Stomach (tissue), 19 donors: ENCODE measurements at places on chromosomes 1 and 21.

- DNase-seq: no peak
Observed at GRCh38 chr1:66980745-66981367, 56.1 kb downstream of the MIER1 start.

DNA sequence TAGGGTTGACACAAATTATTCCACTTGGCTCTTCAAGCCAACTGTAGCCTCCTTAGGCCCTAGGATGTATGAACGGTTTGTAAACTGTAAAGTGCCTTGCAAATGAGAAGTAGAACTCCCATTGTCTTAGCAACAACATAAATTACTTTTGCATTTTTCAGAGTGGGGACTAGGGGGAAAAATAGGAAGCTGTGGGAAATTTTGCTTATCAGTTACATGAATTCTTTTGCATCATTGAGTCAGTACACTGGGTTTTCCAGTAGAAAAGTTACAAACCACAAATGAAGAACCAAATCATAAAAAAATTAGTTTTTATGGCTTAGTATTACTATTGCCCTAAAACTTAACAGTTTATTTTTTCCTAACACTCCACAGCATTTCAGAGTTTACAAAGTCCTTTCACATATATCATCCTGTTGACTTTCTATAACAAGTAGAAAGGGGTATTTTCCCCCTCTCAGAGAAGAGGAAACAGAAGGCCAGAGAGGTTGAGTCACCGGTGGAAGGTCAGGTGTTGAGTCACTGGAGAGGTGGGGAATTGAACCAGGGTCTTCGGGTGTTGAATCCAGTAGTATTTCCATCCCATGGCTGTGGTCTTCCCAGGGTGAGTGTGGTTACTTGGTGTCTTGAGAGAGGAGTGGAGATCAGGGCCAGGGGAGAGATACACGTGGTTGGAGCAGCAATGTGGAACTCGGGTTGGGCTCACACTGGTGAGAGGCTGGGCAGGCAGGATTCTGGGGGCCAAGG is 71.9 kb upstream of the USP24 start:
- DNase-seq: no peak

DNA sequence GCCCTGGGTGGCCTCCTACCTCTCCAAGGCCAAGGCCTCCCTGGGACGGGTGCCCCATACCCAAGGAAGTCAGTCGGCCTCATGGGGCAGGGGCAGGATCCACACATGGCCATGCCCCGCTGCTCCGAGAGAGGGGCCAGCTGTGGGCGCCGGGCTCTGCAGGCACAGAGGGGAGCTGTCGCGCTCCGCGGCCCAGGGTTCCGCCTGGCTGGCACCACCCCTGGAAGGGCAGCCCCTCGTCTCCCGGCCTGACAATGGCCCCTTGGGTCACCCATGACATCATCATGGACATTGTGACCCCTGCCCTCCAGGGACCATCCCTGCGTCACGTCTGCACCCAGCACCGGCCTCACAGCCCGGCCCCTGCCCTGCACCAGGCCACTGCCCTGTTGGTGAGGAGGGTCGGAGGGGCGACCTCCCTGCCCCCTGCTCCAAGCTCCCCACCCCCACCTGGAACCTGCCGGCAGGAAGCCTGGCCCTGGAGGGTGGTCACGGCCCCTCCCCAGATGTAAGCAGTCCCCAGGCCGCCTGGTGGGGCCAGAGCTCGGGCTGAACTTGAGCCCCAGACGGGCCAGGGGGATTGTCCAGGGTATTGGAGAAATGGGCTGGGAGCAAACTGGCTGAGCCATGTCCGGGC is 5.8 kb downstream of the TTLL10 start:
- DNase-seq: no peak

GRCh38 chr1:51600965-51601364 is 15.9 kb upstream of the OSBPL9 start:
- no peak for DNase-seq

DNA sequence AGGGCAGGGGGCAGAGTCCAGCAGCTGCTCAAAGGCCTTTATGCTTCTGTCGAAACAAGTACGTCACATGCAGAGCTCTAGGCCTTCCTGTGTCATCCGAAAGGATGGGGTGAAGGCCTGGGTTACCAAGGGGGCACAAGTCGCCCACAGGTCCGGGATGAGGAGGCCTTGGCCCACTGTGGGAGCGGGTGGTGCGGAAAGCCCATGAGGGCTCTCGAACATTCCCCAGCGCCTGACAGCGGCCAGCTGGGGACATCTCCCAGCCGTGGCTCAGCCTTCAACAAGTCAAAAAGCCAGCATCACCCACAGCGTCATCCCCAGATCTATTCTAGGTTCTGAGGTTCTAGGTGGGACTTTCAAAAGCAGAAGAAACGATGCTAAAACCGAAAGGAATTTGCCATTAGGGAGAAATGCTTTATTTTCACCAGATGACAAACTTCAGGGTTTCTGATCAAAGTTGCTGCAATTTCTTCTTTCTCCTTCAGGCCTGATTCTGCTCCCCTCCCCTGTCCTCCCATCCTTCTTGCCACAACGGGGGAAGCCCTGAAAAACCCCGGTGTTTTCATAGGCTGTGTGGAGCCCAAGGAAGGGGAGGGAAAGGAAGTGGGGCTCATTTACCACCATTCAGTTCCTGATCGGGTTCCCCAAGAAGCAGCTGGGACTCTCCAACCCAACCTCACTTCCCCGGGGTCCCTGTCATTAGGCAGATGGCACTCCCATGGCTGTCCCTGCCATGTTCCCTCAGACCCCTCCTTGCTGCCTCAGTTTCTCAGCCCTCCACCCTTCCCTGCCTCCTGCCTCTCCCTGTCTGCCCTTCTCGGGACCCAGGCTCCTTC is 17.6 kb downstream of the GPR137B start:
- no peak for DNase-seq

DNA sequence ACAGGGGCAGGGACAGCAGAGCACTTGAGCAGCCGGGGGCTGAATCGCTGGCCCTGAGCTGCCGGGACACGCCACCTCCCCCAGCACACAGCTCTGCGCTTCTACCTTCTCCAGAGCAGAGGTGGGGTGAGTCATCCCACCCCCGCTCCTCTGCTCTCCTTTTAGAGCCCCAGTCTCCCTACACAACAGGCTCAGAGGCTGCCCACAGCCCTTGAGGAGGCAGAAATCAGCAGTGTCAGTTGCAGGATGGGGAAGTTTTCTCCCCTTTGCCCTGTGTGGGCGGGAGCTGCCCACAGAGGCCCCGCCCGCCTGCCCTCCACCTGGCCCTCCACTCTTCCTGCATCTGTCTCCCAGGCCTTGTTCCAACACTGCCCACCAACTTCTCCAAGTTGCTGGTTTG is 94.6 kb downstream of the STUM start:
- no peak for DNase-seq

- no peak for DNase-seq
Observed at GRCh38 chr1:232357416-232357815, 272.5 kb downstream of the SIPA1L2 start.

GRCh38 chr1:6028042-6028850 is 17.4 kb upstream of the KCNAB2 start:
- peak; percentile 43 for DNase-seq

- no peak for DNase-seq
Observed at GRCh38 chr1:97759078-97759477, 161.8 kb downstream of the DPYD start.

DNA sequence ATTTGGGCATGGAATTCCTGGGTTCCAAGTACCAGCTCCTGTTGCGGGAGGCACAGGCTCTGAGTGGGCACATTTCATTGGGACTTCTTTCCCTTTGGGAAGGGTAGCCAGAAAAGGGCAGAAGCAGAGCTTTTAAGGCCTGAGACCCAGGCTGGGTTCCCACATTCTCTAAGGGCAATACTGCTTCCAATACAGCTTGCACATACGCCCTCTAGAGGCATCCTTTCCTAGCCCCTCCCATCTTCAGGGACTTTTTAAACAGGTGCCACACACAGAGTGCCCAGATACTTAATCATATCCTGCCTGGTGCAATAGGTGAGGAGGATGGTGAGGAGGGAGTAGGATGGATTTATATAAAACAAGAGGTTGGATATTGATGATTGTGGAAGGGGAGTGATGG is 5.7 kb downstream of the GPR88 start:
- DNase-seq: peak; percentile 22

- no peak for DNase-seq
Observed at GRCh38 chr1:205991237-205991636, 12.0 kb downstream of the RAB7B start.

DNA sequence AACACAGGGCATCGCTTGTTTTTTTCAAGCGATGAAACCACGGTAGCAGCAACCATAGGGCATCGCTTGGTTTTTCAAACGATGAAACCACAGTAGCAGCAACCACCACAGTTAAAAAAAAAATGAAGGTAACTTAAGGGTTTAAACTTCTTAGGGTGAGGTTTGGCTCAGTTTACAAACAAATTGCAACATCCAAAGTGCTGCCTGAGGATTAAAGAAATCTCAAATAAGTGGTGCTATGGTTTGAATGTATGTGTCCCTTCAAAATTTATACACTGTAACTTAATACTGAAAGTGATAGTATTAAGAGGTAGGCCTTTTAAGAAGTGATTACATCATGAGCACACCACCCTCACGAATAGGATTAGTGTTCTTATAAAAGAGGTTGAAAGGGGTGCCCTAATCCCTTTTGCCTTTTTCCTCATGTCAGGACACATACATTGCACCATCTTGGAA is 6.4 kb upstream of the GBP5 start:
- DNase-seq: no peak

DNA sequence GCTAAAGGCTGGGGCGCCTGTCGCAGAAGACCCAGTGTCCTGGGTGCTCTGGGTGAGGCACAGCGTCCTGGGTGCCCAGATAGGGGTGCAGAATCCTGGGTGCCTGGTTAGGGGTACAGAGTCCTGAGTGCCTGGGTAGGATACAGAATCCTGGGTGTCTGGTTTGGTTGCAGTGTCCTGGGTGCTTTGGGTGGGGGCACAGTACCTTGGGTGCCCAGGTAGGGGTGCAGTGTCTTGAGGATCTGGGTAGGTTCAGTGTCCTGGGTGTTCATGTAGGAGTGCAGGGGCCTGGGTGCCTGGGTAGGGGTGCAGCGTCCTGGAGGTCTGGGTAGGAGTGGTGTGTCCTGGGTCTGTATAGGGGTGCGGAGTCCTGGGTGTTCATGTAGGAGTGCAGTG is 178.7 kb downstream of the CAMTA1 start:
- DNase-seq: no peak

GRCh38 chr1:216904471-216904870 is 181.2 kb upstream of the ESRRG start:
- no peak for DNase-seq

DNA sequence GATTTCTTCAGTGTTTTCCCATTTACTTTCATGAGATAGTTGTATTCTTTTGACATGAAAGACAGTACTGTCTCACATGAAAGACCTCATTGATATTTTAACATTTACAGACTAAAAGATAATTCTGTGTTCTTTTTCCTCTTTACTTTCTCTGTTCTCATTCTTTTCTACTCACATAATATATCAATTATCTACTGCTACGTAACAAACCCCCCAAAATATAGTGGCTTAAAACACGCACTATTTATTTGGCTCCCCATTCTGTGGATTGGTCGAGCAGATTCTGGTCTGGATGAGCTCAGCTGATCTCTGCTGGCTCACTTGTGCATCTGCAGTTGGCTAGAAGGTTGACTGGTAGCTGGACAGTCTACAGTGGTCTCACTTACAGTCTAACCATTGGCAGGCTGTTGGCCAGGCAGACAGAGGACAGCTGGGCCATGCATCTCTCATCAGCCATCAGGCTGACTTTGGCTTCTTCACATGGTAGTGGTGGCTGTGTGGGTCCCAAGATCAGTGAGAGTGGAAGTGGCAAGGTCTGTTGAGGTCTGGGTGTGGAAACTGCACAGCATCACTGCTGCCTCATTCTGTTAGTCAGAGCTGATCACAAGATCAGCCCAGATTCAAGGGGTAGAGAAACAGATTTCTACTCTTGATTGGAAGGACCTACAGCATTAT is 63.2 kb downstream of the MPZL1 start:
- DNase-seq: no peak

- DNase-seq: no peak
Observed at GRCh38 chr1:43434256-43434655, 19.5 kb downstream of the HYI start.

- no peak for DNase-seq
Observed at GRCh38 chr1:94156096-94156625, 35.2 kb upstream of the ABCA4 start.

- no peak for DNase-seq
Observed at GRCh38 chr1:204615881-204616280, 69.7 kb downstream of the LRRN2 start.

- DNase-seq: peak; percentile 85
Observed at GRCh38 chr21:42652527-42653230, 742 bp upstream of the PDE9A start.

DNA sequence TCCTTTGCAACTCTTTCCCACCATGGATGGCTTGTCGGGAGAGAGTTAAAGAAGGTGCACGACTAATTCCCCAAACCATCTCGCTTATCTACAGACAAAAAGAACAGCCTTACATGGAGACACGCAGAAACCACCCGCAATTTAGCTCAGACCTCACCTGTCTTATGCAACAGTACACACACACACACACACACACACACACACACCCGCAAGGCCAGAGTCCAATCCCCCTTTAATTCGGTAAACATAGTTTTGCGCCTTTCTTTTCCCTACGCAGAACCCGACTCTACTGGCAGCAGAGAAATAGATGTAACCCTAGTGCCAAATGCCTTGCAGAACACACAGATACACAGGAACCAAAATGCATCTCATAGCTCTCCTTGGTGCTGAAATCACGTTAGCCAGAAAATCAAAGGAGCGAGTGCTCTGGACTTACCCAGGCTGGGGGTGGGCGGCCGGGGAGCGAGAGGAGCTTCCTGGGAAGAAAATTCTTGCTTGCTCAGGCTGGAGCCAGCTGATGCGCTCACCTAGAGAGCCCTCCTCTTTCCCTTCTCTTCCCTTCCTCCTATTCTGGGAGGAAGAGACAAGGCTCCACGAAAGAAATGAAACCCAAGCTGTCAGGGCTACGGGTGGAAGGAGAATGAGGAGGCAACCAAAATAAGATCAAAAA is 470 bp downstream of the TNR start:
- peak; percentile 80 for DNase-seq

- no peak for DNase-seq
Observed at GRCh38 chr1:174247472-174247871, 88.2 kb downstream of the RABGAP1L start.

- no peak for DNase-seq
Observed at GRCh38 chr1:34166625-34167361, 1.8 kb upstream of the CSMD2 start.

- DNase-seq: no peak
Observed at GRCh38 chr1:37258068-37258467, 216.3 kb upstream of the ZC3H12A start.

DNA sequence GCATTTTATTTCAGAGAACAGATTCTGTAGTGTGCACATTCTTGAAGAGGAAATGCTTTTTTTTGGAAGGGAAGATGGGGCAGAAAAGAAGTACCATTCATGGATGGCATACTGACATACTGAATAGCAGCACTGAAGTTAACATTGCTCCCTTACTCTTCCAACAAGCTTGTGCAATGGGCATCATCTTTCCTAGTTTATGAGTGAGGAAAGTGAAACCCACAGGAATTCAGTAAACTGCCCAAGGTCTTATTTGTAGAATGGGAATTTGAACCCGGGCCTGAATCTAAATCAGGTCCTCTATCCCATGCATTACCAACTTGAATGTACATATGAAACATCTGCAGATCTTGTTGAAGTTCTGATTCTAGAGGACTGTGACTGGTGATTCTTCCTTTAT is 215.7 kb upstream of the FGGY start:
- no peak for DNase-seq
